Fibroblast of skin of abdomen (primary cell): ENCODE measurements at places on chromosomes 12 and 14.

DNA sequence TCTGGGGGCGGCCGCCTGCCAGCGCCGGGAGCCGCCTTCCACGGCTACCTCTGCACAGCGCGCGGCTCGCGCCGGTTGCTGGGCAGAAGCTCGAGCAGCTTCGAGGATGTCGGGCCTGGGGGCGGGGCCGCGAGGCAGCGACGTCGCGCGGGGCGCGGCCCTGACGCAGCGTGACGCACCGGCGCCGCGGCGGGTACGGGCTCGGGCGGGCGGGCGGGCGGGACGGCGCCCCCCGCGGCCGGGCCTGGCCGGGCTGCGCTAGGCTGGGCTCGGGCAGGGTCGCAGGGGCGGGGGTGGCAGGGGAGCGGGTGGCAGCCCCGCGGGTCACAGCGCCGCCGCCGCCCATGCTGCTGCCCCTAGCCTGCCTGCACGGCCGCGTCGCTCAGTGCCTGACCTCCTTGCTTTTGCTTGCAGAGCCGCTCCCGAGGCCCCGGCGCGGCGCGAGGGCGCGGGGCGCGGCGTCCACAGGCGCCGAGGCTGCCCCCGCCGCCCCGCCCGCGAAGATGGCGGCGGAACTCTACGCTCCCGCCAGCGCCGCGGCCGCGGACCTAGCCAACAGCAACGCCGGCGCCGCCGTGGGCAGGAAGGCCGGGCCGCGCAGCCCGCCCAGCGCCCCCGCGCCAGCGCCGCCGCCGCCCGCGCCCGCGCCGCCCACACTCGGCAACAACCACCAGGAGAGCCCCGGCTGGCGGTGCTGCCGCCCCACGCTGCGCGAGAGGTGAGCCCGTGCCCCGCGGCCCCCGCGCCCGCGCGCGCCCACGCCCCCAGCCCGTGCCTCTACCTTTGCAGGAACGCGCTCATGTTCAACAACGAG, at the start of gene BTBD6:
BTBD6 (plus strand) TSS at position 166 of the 814 bp plus-strand sequence; CDS start at position 345, 179 bp downstream.
- DNase-seq = peak; percentile 83

GRCh38 chr12:53825246-53826081, 73.7 kb upstream of the CISTR start:
- DNase-seq = no peak

DNA sequence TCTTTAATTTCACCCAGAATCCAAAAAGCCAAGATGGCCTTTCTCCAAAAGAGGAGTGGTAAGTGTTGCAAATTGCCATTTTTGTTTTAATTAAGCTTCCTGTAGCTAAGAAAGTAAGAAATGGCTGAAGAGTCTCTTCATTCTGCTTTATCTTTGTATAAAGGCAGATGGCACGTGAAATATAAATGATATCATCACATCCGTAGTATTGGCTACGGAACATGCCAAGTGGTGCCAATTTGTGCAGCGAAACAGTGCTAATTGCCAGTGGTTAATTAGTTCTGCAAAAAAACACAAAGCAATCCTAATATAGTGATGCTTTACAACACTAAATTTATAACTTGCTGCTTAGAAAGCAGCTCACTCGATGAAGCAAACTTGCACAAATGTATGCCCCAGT, 29.4 kb downstream of the PLEKHG7 start:
- no peak for DNase-seq

- DNase-seq = no peak
Measured at GRCh38 chr12:131941116-131941986, 8.4 kb upstream of the EP400 start.

DNA sequence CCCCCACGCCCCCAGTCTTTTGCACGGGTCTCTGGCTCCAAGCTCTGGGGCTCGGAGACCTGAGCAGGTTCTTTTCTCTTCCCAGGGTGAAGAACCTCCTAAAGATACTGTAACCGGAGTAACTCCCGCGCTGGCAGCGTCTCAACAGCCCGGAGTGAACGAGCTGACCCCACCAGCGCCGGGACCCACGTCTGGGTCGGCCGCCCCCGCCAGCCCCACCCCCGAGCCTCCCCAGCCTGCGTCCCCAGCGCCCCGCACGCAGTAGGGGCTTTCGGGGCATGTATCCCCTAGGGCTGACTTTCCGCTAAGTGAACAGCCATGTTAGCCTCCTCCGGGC, 858 bp downstream of the SLC35F4 start:
- DNase-seq = no peak

- peak; percentile 80 for DNase-seq
Measured at GRCh38 chr14:56124327-56124726, 6.1 kb downstream of the PELI2 start.

DNA sequence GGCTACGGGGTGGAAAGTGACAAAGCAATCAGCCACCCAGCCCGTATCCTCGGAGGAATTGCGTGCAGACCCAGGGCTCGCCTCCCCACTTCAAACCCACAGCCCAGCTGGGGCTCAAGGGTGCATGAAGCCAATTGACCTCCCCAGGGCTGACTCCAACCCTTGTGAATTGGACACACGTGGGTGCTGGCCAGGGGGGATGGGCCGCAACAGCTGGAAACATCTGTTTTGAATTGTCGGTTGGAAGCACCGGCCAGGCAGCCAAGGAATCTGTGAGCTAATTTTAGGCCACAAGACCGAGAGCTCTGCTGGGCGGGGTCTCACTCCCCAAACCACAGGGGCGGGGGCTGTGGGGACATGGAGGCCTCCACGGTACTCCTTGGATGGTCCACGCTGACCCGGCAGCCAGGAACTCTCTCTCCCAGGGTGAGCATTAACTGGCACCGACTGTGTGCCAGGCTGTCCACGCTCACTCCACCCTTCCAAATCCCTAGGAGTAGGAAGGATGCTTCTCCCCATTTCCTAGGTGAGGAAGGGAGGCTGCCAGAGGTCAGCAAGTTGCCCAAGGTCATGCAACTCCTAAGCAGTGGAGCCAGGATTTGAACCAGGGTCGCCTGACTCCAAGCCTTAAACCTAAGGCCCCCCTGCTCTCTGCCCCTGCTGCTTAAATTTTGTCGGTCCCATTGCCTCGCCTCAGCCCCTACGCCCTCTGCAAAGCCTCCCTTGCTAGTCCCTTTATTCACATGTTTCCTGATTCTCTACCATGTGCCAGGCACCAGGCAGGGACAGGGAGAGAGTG, 11.9 kb upstream of the TMEM119 start:
- peak; percentile 93 for DNase-seq
